ENCODE measurements at places on chromosomes 5 and 9.
A peak's percentile ranks its signal among the peaks of the same experiment; 100 is the strongest.

DNA sequence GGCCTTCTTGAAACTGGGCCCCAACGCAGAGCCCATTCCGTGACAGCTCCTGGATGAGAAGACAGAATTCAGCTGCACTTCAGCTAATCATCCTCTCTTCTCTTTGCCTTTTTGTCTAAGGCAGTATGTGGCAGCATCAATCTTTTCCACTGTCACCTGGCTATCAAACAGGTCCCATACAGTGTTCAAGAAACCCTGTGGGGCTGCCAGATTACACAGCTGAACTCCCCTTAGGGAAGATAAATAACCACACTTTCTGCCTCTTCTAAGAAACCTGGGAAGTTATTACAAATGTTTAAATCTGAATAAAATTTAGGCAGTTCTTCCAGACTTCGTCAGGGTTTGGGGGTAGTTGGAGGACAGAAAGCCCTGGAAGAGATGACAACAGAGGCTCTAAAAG is 61.0 kb downstream of the SPEF2 start:
- no peak for DNase-seq

DNA sequence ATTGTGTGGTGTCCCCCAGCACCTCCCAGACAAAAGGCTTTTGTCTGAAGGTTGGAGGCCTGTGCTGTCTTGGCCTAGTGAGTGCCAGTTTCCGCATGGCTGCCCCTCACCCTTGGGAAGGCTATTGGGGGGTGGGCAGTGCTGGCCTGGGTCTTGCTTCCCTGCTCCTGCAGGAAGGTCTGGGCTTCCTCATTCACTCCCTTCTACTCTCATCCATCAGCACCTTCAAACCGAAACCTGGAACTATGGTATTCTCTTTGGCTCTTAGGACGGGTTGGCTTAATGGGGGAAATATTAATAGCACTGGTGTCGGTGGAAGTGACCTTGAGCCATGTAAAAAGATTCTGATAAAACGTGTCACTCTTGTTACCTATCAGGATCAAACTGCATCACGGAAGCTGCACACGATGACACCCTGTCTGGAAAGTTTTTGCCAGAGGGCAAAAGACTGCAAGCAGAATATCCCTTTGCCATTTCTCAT is 34.0 kb upstream of the GLRX start:
- no peak for DNase-seq

- no peak for DNase-seq
Measured at GRCh38 chr9:16705111-16705604, 165.3 kb downstream of the BNC2 start.

- no peak for DNase-seq
Measured at GRCh38 chr9:135281791-135282737, 194.6 kb downstream of the OLFM1 start.

GRCh38 chr9:114957558-114957957 is 27.2 kb upstream of the TNFSF8 start:
- DNase-seq = no peak

- no peak for DNase-seq
Measured at GRCh38 chr9:130794923-130795495, 40.0 kb upstream of the ABL1 start.

GRCh38 chr5:139514486-139514856 is 31.9 kb upstream of the STING1 start:
- no peak for DNase-seq

DNA sequence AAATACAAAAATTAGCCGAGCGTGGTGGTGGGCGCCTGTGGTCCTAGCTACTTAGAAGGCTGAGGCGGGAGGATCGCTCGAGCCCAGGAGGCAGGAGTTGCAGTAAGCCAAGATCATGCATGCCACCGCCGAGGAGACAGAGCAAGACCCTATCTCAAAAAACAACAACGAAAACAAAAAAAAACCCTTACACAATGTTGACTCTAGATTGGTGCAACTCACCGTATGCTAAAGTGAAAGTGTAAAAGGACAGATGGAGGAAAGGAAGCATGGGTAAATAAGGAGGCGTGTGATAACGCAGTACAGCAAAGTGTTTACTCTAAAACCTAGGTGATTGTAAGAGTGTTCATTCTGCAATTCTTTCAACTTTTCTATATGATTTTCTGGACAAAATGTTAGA is 15.9 kb upstream of the RUFY1 start:
- DNase-seq = no peak

- no peak for DNase-seq
Measured at GRCh38 chr5:68330574-68330973, 115.0 kb downstream of the PIK3R1 start.

- DNase-seq = no peak
Measured at GRCh38 chr9:128089299-128089698, 21.3 kb downstream of the SLC25A25 start.

GRCh38 chr5:32638309-32638708 is 53.0 kb downstream of the SUB1 start:
- DNase-seq = no peak

GRCh38 chr5:14816999-14817761 is 54.4 kb downstream of the ANKH start:
- no peak for DNase-seq

DNA sequence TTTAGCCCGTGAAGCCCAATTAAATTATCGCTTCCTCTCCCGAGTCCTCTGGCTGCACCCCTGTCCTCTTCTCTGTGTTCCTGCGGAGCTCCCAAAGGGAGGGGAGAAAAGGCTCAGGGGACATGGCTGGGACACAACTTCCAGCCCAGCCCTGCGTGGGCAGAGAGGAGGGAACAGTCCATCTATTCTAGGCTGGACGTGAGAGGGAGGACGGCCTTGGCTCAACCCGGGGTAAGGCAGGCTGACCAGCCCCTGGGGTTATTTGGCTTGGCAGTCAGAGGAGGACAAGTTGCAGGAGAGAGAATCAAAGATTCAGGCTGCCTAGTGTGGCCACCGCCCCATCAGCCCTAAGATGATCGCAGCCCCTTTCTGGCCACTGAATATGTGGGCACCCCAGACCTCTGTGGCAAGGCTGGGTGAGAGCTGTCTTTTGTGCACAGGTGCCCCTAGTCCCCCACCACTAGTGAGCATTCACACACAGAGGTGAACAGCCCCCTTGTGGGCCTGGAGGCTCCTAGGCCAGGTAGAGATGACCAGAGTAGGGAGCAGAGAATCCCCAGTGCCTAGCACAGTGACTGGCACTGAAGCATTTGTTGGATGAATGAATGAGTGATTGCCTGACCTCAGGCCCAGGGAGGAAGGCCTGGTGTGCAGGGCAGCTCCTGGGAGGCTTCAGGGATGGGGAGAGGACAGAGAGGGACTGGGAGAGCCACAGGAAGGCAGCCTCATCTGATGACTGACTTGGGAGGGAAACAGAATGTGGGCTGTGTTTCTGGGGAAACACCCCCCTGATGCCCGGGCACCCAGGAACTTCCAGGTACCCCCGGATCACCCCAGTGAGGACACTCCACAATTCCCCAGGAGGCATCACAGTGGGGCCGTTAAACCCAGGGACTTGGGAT is 133.9 kb downstream of the C9orf50 start:
- no peak for DNase-seq

DNA sequence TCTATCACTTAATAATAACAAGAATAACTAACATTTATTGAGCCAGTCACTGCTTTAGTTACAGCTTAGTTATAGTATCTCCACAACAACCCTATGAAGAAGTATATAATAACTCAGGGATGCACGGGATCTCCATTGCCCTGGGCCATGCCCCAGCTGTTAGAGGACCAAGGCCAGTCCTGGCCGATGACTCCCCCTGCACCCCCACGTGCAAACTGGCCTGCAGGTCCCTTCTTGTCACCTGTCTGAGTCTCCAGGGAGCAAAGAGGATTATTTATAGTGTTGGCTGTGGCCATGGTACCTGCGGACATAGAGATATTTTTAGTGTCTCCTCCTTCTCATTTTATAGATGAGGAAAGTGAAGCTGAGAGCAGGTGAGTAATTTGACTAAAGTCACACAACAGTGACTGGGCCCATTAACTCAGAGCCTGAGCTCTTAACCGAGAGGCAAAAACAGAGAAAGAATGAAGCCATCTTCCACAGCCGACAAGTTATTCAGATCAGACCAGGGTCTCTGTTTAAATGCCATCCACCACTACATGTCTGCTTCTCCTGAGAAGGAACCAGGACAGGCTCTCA is 94.4 kb downstream of the TMEM215 start:
- DNase-seq = no peak

DNA sequence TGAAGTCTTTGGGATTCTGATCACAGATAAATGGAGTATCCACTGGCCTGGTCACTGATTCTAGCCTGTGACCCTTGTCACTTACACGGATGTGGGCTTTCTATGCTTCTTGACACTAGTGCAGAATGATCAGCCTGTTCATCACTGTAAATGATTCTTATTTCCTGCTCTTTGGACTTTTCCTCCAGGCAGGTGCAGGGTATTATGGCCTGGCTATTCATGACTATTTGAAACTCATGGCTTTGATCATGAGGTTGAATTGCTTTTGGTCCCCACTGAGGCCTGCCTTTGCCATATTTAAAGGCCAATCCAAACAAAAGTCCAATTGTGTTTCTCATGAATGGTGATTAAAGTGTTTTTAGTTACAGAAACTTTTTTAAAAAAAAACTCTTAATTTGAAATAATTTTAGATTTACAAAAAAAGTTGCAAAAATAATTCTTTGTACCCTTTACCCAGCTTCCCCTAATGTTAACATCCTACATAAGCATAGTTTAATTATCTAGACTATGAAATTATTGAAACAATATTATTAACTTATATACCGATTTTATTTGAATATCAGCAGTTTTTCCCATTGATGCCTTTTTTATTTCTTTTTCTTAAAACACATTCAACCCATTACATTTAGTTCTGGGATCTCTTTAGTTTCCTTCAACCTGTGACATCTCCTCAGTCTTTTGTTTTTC is 68.1 kb downstream of the GALNT10 start:
- no peak for DNase-seq

DNA sequence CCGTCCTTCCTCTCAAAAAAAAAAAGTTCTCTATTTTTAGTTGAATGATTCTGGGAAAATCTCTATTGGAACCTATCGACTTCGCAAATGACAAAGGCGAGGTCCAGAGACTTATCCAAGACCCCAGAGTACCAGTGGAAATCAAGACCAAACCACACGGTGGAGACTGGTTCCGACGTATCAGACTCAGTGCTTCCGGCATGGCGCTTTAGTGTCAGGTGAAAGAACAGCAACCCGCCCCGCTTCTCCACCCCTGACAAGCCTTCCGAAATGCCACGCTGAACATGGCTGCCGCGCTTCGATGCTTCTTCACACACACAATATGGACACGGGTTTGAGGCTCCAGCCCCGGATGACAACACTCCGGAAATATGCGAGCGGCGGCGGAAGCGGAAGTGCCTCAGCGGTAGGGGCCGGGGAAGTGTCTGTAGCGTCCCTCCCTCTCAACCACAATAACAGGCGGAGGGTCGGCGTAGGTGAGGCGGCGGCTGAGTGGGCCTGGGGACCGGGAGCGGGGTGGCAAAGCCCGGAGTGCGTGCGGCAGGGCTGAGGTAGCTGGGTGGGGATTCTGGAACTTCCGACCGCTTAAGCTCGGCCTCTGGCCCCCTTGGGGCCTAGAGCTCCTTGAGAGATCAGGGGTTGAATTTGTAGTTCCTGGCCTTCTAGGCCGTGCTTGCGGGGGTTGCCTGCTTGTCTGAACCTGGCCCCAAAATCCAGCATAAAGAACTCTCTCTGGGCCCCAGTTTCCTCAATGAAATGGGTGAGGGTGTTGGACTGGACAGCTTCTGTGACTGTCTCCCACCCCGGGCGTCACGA is at the start of gene FBXO38:
TSS of gene FBXO38 (plus strand) at position 395 of the 816 bp plus-strand sequence. CDS start 10,819 bp downstream, outside the sequence.
- DNase-seq = peak; percentile 92

- DNase-seq = no peak
Measured at GRCh38 chr5:148556835-148557234, 97.5 kb downstream of the HTR4 start.

GRCh38 chr5:9429691-9430215 is 116.1 kb downstream of the SEMA5A start:
- DNase-seq = no peak

- DNase-seq = no peak
Measured at GRCh38 chr9:90861826-90862740, 60.5 kb downstream of the SYK start.

GRCh38 chr9:71465392-71465791 is 302.9 kb downstream of the CEMIP2 start:
- DNase-seq = no peak

DNA sequence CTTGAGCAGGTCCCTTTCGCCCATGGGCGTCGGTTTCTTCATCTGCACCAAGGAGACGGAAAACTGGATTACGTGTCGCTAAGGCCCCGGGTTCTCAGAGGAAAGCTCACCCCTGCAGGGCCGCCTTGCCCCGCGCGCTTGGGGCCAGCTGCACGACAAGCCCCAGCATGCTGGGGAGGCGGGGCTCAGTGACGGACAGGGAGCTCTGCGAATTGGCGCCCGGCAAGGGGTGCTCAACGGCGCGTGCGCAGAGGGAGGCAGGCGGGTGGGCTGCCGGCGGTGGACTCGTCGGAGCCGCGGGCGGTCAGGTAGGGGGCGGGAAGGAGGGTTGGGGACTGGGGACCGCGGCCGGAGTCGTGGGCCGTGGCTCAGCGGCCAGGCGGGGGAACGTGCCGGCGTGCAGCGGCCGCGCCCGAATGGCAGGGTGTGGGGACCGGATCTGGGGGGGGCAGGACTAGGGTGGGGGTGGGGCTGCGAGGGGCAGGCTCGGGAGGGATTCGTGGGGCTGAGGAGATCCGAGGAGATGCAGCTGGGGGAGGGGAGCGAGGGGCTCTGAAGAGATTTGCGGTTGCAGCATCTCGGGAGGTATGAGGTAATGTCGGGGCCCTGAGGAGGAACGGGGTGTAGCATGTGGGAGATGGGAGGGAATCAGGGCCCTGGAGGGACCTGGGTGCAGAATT is at the start of gene TRIM32:
TSS of gene TRIM32 (plus strand) at position 232 of the 680 bp plus-strand sequence. CDS start 10,438 bp downstream, outside the sequence.
- peak; percentile 90 for DNase-seq

All from activated naive CD4-positive, alpha-beta T cell (primary cell).